ENCODE measurements at places on chromosomes 12 and 14.
A peak's percentile ranks its signal among the peaks of the same experiment; 100 is the strongest.

GRCh38 chr14:85273099-85273677 is 256.8 kb upstream of the FLRT2 start:
- no peak for DNase-seq

- DNase-seq = peak; percentile 71
These were observed 4.6 kb downstream of the MTRFR start for GRCh38 chr12:123237646-123238329.

DNA sequence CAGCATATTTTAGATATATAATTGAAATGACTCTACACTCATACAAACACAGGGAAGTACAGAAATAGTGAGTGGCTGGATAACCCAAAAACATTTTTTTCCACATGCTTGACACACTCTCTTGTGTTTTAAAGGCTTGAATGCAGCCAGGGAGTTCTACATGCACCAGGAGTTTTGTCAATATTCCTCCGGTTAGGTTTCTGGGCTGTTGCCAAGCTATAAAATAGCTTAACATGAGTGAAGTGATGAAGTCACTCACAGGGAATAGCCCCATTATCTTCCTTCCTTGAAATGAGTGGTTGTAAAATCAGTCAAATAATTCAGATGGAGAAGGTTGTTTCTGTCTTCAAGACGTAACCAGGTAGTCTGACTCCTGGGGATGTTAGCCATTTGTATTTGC is 582.7 kb downstream of the SLC6A15 start:
- DNase-seq = no peak

GRCh38 chr12:93060666-93061472 is 131.8 kb upstream of the EEA1 start:
- no peak for DNase-seq

Measured in inflammatory macrophage (primary cell).